ENCODE measurements at places on chromosomes 2 and 18. TPM values are rescaled to one million over a fixed set of nuclear protein-coding genes. Genes with fewer than 3 reads are reported as not detected.
A peak's percentile ranks its signal among the peaks of the same experiment; 100 is the strongest.

DNA sequence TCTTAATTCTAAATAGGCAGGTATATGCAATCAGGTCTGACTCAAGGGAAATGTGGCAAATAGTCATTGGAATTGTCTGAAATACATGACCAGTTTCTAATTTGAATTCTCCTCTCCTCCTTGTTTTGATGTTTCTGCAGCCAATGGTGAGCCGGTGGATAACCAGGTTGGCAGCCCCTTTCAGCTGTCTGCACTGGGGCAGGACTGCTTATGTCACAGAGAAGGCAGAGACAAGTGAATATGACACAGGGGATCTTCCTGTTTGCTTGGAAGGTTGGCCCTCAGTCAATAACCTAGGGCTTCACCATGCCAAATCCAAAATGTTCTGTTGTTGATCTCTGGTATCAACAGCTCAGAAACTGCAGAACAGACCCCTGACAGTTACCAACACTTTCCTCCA lies 12.1 kb downstream of the MYT1L start:
- DNase-seq = no peak

Gene BCL2
- 0.05 TPM for total RNA-seq

Gene SERPINB3
- total RNA-seq = not detected

DNA sequence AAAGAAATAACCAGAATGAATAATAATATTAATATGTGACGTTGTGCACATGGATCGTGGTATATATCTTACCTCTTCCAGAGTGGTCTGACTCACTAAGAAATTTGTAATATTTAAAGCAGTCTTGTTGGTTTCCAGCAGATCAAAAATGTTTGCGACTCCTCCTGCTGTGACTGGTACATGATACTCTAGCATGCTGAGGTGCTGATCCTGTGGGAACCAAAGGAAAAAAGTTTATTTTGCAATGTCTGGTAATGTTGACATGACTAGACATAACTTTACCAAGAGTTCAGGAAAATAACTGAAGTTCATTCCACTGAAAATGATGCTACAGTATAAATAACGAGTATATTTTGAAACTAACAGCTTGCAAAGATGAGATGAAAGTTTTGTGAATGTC lies 124.5 kb upstream of the BARD1 start:
- DNase-seq = no peak

GRCh38 chr2:43313642-43314017 lies 87.2 kb upstream of the ZFP36L2 start:
- DNase-seq = no peak

Gene LRP2
- total RNA-seq = not detected

GRCh38 chr2:200226451-200227426 lies 79.8 kb upstream of the SPATS2L start:
- DNase-seq = no peak

Gene POTEI
- total RNA-seq = 0.08 TPM

DNA sequence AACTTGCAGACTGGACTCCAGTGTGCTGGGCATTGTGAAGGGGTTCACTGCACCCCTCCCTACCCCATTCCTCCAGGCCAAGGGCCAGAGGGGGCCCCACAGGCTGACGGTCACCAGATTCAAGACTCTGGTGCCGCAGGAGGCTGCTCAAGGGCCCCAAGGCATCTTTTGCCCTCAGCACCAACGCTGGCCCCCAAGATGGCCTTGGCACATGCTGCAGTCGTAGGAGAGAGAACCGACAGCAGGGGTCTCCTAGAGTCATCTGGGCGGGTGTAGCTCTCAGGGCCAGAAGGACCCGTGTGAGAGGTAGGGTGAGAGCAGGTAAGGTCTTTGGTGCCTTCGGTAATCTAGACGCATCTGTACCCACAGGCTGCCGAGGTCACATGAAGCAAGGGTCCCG lies 18.7 kb upstream of the ODC1 start:
- no peak for DNase-seq

GRCh38 chr2:51441786-51442185 lies 409.9 kb upstream of the NRXN1 start:
- DNase-seq = no peak

GRCh38 chr2:74725287-74725686 lies 71.2 kb downstream of the SEMA4F start:
- no peak for DNase-seq

GRCh38 chr2:121611730-121612705 lies 37.2 kb downstream of the CLASP1 start:
- no peak for DNase-seq

DNA sequence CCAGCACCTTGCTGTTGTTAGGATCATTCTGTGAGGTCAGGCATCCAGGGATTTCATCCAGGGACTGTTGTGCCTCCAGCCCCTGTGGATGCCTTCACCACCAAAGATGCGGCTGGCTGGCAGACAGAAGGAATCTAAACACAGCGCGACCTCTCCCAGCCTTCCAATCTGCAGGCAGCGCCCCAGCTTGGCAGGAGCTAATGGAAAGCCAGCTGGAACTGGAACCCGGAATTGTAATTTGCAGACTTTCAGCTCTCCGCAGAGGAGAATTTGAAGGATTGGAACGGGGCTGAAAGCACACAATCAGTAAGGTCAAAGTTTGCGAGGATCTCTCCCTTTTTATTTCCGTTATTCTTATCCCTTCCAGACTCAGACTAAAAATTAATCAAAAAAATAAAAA lies 127.8 kb downstream of the TRIB2 start:
- no peak for DNase-seq

- no peak for DNase-seq
Observed at GRCh38 chr18:22152093-22152492, 17.3 kb upstream of the GATA6 start.

DNA sequence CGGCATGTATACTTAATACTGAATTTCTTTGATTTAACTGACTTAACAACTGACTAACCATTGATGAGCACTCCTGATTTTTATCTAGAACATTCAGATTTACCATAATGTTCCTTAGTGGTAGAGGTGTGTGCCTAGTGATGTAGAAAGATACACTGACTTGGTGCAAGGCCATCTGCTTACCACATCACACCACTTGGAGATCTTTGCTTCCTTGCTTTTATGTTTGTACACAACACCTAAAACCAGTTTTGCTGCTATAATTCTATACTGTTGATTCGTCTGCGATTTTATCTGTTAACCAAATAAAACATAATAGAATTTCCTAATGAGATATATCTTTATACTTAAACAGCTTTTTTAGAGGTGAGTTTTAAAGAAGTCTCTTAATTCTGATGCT lies 3.9 kb upstream of the FARP2 start:
- peak; percentile 40 for DNase-seq

GRCh38 chr18:31778391-31778950 lies 17.8 kb upstream of the SLC25A52 start:
- DNase-seq = no peak

DNA sequence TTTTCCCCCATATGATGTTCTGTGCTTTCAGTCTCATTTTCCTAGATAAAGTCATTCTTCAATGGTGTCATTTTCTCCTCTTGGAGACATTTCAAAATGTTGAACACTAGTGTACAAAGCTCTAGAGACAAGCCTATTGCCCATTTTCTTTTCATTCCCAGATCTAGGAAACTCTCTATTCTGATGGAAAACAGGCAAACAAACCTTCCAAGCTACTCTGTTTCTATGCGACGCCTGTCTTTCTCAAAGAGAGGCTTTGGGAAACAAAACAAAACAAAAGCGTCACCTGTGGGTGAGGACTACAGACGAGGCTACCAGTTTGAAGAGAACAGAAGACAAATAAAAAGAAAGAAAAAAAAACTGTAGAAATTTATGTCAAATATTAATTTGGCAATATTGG lies 311.0 kb downstream of the CBLN2 start:
- no peak for DNase-seq

Gene ANO7
- total RNA-seq = 4.1 TPM

Gene SCN9A
- total RNA-seq = 0.38 TPM

DNA sequence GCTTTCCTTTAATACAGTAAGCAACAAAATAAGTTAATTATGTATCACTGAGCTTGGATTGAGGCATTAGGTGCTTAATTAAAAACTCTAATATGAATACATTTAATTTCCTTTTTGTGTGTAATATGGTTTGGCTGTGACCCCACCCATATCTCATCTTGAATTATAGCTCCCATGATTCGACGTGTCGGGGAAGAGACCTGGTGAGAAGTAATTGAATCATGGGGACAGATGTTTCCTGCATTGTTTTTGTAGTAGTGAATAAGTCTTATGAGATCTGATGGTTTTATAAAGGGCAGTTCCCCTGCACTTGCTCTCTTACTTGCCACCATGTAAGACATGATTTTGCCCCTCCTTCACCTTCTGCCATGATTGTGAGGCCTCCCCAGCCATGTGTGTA lies 325.4 kb upstream of the CDH7 start:
- no peak for DNase-seq

DNA sequence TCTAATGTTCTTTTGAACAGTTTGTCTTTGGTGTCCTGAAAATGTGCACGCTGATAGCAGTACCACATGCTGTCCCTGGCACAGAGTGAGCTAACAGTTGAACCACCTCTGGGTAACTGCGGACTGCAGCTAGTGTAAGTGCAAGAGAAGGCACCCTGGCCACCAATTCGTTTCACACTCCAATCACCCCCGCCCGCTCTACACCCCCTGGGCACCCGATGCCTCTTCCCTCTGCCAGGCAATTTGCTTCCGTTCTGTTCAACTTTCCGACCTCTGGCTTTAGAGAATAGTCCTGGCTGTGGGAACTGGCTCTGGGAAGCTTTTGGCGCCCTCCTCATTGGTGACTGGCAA lies 1.4 kb downstream of the DOCK10 start:
- DNase-seq = no peak

DNA sequence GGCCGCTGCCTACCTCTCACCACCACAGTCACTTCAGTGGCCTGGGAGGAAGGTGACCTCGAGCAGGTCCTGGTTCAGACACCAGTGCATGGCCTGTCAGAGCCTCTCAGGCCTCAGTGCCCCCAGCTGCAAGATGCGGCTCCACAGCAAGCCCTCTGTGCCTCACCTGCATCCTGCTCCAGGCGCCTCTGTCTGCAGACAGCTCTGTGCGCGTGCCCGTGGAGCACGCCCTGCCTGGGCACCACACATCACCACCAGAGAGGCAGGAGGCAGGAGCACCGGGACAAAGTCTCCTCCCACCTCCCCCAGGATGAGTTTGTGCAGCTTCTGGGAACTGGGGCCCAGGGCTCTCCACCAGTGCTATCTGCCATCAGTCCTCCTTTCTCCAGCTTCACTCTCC lies 98.7 kb downstream of the TFCP2L1 start:
- DNase-seq = no peak

- no peak for DNase-seq
Observed at GRCh38 chr18:9008709-9009635, 93.5 kb upstream of the NDUFV2 start.

DNA sequence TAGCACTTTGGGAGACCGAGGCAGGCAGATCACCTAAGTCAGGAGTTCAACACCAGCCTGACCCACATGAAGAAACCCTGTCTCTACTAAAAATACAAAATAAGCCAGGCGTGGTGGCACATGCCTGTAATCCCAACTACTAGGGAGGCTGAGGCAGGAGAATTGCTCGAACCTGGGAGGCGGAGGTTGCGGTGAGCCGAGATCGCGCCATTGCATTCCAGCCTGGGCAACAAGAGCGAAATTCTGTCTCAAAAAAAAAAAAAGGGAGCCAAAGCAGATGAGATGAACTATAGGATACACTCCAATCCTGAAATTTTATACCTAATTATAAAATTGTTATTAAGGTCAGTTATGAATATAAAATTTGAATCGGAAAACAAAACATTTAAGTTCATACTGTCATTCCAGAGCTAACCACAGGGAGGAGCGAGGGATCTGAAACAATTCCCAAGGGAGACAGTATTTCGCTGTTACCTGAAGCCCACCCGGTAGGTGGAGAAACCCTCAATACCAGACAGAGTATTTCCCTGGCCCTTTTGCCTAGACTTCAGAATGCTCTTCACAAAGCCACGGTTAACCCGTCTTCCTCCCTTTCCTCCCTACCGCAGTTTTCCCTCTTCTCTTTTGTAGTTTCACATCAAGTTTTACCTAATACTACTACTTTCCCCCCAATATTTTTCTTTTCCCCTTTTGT lies 1.4 kb downstream of the PPM1G start:
- DNase-seq = peak; percentile 72

DNA sequence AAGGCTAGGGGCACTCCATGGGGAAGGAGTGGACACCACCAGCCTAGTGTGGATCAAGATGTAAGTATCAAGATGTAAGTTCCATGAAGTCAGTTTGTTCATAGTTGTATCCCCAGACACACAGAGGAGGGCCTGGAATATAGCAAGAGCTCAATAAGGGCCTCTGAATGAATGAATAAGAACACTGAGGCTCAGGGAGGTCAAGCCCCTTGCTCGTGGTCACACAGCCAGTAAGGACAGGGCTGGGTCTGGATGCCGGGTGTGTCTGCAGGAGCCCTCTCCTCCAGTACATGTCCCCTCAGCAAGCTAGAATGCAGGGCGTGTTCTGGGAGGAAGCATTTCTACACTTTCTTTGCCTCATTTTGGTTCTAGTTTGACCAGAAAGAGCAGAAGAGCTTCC lies 2.9 kb downstream of the RUFY4 start:
- DNase-seq = no peak

Gene KCNJ13
- total RNA-seq = not detected

Gene GRHL1
- total RNA-seq = 5.5 TPM

DNA sequence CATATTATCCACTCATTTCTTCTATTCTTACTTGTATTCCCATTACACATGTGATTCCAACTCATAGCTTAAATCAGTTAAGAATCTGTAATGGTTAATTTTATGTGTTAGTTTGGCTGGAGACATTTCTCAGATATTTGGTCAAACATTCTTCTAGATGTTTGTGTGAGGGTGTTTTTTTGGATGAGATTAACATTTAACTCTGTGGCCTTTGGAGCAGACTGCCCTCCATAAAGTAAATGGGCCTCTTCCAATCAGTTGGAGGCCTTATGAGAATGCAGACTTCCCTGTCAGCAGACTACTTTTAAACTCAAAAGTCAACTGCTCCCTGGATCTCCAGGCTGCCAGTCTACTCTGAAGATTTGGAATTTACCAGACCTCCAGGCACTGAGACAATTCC lies 976.8 kb upstream of the ACVR2A start:
- DNase-seq = no peak

Gene C2orf78
- not detected for total RNA-seq

- DNase-seq = no peak
Observed at GRCh38 chr18:46008531-46008930, 41.4 kb upstream of the EPG5 start.

Gene TRPM8
- total RNA-seq = not detected

Gene ZNF521
- 0.21 TPM for total RNA-seq

Gene G6PC2
- total RNA-seq = not detected

- DNase-seq = no peak
Observed at GRCh38 chr2:43020990-43021669, 205.3 kb downstream of the ZFP36L2 start.

- no peak for DNase-seq
Observed at GRCh38 chr2:18423636-18424035, 136.8 kb downstream of the RDH14 start.

DNA sequence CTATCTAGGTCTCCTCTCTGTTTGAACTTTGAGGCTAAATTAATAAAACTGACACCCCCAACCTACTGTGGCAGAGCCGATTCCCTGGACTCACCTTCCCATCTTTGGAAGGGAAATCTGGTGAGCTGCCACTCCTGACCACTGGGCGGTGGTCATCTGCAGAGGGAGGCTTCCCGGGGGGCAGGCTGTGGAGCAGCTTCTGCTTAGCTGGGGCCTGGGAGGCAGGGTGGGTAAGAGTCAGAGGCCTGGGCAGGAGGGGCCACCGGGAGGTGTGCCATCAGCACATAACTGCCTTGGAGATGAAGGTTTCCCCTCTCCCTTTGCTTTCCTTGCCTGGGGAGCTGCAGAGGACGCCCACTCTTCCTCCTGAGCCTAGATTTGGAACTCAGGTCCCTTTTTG lies 2.3 kb upstream of the NPPC start:
- no peak for DNase-seq
